ENCODE measurements at places on chromosomes 2 and 18.

DNA sequence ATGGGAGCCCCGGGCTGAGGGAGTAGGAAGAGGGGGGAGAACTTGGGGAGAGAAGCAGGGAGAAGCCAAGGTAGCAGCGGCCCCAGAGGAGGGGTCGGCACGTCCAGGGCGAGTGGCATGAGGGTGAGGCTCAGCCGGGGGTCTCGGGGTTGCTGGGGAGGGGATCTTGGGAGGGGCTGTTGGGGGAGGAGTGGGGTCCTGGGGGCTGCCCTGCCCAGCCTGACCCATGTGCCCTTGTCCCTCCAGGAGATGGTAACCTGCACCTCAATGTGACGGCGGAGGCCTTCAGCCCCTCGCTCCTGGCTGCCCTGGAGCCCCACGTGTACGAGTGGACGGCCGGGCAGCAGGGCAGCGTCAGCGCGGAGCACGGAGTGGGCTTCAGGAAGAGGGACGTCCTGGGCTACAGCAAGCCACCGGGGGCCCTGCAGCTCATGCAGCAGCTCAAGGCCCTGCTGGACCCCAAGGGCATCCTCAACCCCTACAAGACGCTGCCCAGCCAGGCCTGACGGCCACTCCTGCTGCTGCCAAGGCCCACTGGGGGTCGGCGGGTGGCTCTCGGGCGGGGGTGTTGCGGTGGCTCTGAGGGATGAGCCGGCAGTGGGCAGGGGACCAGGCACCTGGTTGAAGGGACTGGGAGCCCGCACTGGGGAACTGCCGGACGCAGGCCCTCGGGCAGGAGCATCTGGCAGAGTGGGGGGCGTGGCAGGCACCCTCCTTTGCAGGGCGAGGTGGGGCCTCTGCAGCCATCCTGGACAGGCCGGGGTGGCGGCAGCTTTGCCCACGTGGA, 9.0 kb upstream of the GAL3ST2 start:
- no peak for DNase-seq

DNA sequence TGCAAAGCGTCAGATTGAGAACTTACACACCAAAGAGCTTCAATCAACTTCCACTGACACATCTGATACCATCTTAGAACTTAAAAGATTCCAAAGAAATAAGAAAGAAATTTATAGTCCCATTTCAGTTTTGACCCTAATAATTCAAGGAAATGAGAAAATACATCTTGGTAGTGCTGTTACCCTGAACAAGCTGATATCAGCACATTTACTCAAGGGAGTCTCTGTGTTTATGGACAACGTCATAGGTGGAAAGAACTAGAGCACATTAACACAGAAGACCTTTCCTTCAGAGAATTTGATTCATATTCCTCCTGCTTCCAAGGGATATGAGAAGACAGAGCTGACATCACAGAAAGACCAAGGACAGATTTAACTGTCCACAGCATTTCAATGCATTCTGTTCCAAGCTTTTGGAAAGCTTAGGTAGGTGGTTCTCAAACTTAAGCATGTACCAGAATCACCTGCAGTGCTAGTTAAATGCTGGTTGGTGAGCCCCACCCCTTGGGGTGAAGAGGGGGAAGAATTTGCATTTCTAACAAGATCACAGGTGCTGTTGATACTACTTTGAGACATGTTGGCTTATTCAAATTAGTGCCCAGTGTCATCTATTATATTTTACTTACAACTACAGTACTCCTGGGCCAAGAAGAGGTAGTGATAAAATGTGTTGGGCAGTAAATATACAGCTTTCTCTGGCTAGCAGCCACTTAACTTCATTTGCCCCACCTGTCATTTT, 59.8 kb downstream of the LDAH start:
- DNase-seq = no peak

DNA sequence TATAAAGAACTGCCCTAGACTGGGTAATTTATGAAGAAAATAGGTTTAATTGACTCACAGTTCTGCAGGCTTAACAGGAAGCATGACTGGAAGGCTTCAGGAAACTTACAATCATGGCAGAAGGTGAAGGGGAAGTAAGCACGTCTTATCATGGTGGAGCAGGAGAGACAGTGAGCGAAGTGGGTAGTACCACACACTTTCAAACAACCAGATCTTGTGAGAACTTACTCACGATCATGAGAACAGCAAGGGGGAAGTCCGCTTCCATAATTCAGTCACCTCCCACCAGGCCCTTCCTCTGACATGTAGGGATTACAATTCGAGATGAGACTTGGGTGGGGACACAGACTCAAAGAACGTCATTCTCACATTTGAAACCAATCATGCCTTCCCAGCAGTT, 260.1 kb upstream of the FAM98A start:
- no peak for DNase-seq

DNA sequence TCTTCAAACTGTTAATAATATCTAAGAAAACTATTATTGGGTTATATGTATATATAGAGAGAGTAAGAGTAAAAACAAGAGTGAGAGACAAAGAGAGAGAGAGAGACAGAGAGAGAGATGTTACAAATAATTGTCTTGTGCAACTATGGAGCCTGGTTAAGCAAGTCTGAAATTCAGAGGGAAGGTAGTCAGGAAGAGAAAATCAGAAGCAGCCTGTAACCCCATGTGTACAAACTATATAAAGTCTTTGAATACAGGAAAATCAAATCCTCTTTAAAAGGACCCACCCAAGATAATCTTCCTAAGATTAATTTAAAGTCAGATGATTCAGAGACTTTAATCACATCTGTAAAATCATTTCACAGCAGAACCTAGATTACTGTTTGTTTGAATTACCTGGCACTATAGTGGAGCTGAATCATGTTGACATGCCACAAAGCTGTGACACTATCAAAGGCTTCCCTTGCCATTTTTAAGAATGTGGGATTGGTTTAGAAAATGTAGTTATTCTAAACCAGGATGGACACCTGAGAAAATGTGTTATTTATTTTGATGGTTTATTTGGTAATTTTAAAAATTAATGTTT, 301.7 kb upstream of the FSIP2 start:
- DNase-seq = no peak

GRCh38 chr2:199463708-199464605, 6.2 kb upstream of the SATB2 start:
- DNase-seq = no peak

DNA sequence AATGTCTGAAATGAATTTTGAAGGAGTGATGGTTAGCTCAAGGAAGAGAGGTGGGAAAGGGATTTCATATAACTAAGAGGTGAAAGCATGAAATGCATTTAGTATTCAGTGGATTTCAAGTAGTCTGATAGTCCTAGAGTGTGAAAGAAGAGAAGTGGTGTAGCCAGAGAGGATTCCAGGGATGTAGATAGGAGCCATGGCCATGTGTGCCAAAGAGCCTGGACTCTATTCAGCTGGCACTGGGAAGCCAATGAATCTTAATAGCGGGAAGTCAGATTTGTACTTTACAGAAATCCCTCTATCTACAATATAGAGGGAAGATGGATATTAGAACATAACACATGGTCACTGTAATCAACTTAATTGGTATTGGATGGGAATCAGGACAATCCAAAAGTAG, 8.3 kb upstream of the BOLL start:
- DNase-seq = no peak

DNA sequence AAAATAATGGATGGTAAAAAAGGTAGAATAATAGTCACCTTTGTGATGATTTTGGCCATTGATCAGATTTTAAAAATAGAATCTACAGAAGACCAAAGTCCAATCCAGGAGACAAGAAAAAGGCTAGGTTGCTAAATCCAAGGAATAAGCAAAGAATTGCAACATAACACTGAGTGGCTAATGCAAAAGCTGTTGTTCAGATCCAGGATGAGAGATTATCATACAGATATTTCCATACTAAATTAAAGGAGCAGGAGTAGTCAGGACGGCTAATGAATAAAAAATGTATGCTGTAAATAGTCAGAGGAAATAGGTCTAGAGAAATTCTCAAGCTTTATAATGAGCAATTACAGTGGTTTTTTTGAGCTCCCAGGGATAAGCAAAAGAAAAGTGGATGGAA, 745.9 kb upstream of the ACVR2A start:
- no peak for DNase-seq

DNA sequence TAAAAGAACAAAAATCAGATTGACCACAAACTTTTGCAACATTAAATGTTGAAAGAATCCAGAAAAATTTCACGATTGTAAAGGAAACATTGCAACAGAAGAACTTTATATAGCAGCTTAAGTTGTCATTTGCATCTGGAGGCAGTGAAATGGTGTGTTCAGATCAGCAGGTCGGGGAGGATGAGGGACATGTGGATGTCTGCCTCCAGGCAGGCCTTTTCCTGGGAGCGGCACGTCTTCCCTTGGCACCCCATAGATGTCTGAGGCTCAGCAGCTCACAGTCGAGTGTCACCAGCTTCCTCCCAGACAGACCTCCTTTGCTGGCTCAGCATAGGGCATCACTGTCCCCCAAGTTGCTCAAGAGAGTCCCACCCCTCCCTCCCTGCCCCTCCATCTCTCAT, 44.3 kb upstream of the ASB1 start:
- DNase-seq = no peak

GRCh38 chr2:127590386-127591190, 55.1 kb downstream of the MYO7B start:
- no peak for DNase-seq

DNA sequence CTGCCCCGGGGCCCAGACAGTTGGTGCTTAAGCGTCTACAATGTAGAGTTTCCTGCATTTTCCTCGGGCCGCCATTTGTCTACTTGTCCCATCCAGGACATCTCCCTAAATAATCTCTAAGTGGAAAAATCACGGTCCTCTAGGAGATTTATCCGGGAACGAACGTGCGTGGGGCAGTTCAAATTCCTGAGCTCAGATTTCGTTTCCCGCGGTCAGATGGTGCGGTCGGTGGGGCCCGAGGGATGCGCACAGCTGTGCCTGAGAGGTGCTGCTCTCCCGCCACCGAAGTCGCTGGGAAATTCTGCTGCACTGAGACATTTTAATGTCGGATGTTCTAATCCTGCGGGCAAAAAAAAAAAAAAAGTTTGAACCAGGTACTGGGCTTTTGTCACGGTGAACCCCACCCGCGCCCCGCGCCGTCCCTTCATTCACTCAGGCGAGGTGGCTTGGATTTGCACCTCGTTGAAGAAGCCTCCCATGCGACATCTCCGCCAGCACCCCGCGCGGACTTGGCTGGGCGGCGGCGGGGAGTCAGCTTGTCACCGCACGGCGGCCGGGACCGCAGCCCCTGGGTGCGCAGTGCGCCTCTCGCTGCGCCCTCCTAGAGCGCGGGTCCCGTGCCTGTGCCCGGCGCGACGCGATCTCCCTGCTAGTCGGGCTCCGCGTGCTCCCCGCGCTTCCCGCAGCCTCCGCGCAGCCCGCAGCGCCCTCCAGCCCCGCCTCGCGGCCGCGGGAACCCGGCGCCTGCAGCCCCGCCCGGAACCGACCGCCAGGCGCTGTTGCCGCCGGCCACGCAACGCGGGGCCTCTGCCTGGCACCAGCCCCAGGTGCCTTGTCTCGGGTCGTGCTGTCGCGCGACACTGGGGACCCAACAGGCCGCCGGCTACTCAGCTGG, 191.9 kb upstream of the TCF4 start:
- no peak for DNase-seq

- DNase-seq = no peak
These were observed 108.8 kb upstream of the TRIB2 start for GRCh38 chr2:12607971-12608370.

- DNase-seq = no peak
These were observed 37.0 kb upstream of the TTN start for GRCh38 chr2:178844269-178844668.

- DNase-seq = no peak
These were observed 40.4 kb downstream of the PTPN2 start for GRCh38 chr18:12843420-12844350.

- DNase-seq = no peak
These were observed 27.9 kb downstream of the XDH start for GRCh38 chr2:31386648-31387047.

- DNase-seq = no peak
These were observed 62.2 kb upstream of the PLA2R1 start for GRCh38 chr2:160124571-160124970.

- DNase-seq = no peak
These were observed 589.6 kb upstream of the KLHL29 start for GRCh38 chr2:22795287-22795866.

- no peak for DNase-seq
These were observed 915.4 kb downstream of the TSN start for GRCh38 chr2:122670897-122671296.

GRCh38 chr2:170189757-170190156, 11.8 kb downstream of the MYO3B start:
- no peak for DNase-seq

DNA sequence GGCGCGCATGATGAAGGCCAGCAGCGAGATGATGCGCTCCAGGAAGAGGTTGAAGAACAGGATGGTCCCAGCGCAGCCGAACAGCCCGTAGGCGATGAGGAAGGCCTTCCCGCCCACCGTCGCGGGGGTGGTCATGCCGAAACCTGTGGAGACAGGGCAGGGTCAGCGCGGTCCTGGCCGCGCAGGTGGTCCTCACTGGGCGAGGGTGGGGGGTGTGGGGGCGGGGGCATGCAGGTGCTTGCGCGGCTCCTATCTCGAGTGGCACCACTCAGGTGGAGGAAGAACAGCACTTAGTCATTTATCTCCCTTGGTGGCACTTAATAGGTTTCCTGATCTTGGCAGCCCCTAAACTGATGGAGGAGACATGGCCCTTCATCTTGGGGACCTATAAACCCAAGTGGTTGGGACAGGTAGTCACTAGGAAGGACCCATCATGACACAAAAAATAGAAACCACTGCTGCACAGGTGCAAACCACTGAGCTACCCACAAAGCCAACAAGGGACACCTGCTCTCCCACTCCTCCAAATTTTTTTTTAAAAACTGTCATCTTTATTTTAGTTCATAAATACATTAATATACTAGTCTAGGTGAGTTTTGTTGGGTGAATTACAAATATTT, 118.8 kb downstream of the MSH2 start:
- no peak for DNase-seq

DNA sequence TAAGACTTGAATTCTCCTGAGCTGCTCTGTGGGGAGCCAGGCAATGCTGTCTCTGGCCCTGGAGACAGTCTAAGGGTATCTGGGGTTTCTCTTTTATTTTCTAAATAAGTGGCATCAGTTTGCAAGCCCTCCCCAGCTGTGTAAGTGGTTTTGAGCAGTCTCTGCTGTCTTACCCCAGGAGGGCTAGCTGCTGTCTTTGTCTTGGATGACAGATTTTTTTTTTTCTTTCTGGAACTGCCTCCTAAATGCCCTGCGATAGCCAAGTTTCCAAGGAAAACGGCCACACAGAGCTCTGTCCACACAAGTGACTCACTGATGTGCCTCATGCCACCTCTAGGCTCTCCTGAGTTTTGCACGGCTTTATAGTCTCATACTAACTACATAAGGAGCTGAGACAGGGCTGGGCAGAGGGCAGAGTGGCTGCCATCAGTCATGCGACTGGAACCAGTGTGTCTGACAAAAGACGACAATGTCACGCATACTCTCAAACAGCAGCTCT, 37.2 kb upstream of the THOC1 start:
- DNase-seq = no peak

DNA sequence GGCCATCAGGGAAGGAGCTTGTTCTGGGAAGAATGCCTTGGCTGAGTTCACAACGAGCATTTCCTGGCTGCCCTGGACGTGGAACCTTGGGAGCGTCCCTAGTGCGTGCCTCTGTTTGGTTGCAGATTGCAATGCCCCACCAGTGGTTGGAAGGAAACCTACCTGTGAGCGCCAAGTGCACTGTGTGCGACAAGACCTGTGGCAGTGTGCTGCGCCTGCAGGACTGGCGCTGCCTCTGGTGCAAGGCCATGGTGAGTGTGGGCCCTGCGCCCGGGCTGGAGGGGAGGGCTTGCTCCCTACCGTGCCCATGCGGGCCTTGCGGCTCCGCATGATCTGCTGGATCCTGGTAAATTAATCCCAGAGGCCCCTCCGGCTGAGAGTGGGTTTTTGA, 81.9 kb downstream of the DGKD start:
- DNase-seq = no peak

Data from fibroblast of the conjunctiva (primary cell).